ENCODE measurements at places on chromosomes 12 and 14.
A peak's percentile ranks its signal among the peaks of the same experiment; 100 is the strongest.

DNA sequence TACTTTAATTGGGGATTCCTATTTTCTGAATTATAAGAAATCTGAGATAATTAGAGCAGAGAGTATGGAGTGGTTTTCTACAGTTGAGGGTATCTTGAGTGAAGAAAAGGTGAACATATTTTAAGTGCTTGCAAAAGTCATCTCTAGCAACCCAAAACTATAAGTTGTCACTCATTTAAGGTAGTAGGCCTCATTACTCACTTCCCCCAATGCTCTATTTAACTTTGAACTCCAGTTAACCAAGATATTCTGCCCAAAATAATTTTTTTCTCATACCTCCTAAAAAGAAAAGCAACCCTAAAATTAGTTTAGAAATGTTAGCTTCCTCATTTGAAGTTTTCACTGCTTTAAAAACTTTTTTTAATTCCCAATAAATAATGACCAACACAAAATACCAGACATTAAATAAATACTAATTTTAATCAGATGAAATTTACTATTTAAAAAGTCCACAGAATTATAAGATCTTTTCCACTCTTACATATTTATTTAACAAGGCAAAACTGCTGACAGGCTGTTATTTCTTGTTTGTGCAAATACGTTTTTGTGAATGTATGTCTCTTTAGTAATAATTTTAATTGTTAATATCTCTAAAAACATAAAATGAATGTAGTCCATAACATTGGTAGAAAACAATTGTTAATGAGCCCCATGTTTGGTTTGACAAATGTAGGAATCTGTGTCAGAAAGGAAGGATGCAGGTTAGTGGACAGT, 47.8 kb downstream of the VRK1 start:
- DNase-seq = no peak

DNA sequence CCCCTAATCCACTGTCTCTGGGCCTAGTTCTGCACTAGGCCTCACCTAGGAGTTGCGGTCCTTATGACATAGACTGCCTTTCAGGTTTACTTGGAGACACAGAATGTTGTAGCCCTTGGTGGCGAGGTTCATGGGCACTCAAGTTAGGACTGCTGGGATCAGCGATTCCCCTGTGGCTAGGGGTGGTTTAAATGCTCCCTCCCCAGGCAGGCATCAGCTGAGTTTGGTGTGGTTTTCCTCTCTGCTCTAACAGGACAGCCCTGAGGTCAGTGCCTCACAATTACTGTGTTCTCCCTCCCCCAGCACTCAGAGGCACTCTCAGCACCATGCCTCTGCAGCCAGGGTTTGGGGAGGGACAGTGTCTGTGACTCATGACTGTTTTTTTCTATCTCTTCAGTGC, 22.2 kb upstream of the RDH16 start:
- DNase-seq = no peak

- DNase-seq = no peak
Observed at GRCh38 chr12:86683568-86684304, 427.5 kb upstream of the MGAT4C start.

- DNase-seq = no peak
Observed at GRCh38 chr12:100675432-100675831, 101.9 kb downstream of the GAS2L3 start.

DNA sequence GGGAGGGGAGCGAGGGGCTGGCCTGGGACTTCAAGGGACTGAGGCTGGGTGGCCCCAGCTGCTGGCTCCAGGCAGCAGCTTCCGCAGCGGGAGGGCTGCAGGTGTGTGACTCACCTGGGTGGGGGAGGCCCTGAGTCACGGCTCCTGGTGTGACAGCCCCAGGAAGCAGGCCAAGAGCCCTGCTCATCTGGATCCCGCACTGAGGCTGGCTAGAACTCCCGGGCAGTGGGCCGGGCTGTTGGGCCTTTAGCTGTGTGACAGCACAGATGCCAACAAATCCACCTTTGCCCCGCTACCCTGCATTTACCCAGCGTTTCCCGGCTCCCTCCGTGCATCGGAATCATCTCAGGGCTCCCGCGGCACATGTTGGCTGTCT, 180.0 kb upstream of the PRMT8 start:
- no peak for DNase-seq

- DNase-seq = no peak
Observed at GRCh38 chr14:94237983-94238382, 55.1 kb downstream of the SERPINA10 start.

DNA sequence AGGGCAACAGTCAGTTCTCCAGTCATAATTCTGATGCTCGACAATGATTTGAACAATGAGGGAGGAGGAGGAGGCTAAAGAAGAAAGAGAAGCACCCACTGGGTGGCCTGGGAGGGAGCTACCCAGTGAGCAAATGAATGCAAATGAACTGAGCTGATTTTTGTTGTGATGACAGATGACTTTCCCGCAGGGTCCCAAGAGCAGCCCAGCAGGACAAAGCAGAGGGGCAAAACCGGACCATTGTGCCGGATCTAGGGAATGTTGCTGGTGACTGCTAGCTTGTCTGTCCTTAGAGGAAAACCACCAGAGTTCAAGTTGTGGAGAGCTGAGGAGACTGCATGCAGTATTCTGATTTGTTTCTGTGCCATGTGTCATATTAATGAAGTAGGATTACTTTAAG, 162.8 kb downstream of the MON2 start:
- no peak for DNase-seq

DNA sequence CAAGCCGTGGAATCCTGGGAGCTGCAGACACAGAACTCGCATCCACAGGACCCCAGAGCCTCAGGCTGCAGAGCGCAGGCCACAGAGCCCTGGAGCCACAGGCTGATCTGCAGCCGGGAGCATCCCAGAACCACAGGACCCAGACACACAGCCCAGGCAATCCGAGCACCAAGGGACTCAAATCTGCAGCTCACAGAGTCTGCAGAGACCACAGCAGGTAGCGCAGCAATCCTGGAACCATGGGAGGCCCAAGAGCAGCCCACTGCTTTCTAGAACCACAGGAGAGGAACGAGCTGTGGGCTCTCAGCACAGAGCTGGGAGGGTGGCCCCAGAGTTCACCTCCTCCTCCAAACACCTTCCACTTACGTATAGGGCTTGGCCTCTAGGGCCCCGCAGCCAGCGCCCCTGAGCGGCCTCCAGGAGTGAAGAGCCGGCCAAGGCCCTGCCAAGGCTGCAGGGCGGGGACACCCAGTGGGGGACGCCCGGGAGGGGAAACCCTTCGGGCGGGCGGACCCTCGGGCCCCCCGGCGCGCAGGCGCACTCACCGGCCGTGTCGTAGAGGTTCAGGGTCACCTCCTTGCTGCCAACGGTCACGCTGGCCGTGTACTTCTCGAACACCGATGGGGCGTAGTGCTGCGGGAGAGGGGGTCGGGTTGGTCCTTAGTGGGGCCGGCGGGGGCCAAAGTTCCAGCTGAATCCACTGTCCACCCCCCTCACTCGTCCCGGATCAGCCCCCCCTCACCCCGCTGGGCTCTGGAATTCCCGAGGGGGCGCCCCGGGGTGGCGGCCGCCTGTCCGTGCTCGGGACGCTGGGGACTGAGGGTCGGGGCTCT, 665 bp downstream of the RHOF start:
- DNase-seq = peak; percentile 69

GRCh38 chr12:51823875-51824565, 24.5 kb downstream of the FIGNL2 start:
- peak; percentile 54 for DNase-seq

- DNase-seq = no peak
Observed at GRCh38 chr12:109098651-109099050, 1.3 kb downstream of the UNG start.

DNA sequence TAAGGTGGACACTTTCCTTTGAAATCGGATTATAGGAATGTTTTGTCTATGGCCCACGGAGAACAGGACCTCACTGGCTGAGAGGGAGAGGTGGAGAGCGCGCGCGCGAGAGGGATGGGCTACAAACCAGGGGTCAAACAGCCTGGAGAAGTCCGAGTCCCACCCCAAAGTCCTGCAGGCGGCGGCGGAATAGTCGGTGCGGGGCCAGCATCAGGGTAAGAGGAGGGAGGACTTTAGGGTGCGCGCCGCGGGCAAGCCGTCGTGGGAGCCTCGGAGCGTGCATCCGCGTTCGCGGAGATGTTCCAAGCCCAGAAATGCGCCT, 3.3 kb upstream of the HOXC8 start:
- DNase-seq = no peak

DNA sequence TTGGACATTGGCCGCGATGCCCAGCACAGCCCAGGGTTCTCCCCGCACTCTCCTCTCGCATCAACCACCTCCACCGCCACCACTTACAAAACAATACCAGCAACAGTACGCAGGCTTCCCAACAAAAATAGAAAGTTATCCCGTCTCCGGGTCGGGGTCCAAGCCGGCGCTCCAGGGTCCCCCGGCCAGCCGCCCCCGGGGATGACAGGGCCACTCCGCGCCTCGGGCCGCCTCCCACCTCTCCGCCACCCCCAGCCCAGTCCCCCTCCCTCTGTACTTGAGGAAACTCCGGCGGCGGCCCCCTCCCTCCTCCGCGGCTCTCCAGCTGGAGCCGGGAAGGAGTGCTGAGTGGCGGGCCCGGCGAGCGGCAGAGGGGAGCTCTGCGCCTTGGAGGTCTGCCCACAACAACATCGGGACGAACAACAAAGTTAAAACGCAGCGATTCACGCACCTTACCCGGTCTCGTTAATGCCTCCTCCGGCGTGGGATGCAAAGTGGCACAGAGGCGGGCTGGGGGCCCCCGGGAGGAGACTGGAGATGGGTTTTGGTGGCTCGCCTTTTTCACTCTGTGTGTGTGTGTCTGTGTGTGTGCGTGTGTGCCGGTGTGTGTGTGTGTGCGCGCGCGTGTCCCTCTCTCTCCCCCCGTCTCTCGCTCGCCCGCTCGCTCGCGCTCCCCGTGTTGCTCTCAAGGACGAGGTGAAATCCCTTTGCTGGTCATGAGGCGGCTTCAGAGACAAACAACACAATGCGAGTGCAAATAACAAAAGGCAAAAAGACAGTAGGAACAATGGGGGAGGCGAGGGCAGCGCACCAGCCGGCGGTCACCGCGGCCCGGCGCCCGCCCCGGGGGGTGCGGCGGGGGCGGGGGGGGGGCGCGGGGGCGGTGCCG, 386.8 kb downstream of the BCAT1 start:
- DNase-seq = peak; percentile 18

DNA sequence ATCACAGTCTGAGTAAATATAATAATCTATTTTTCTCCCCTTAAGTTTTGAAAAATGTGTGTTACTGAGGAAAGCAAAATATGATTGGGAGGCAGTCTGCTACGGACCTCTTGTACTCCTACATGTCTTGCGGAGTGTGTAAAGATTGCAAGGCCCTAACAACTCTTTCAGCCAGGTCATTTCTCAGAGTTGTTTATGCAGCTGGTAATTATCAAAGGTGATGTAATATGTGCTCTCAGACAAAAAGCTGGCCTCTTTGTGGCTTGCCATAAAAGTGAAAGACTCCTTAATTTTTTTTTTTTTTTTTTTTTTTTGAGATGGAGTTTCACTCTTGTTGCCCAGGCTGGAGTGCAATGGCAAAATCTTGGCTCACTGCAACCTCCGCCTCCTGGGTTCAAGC, 40.5 kb upstream of the MON2 start:
- no peak for DNase-seq

Data from CD4-positive, alpha-beta T cell treated with Interleukin-1 beta for 1 hour (primary cell).